ENCODE measurements at places on chromosomes 2 and 18. TPM values are rescaled to one million over a fixed set of nuclear protein-coding genes. Genes with fewer than 3 reads are reported as not detected.

The KCNE4 gene
- total RNA-seq, result not detected

DNA sequence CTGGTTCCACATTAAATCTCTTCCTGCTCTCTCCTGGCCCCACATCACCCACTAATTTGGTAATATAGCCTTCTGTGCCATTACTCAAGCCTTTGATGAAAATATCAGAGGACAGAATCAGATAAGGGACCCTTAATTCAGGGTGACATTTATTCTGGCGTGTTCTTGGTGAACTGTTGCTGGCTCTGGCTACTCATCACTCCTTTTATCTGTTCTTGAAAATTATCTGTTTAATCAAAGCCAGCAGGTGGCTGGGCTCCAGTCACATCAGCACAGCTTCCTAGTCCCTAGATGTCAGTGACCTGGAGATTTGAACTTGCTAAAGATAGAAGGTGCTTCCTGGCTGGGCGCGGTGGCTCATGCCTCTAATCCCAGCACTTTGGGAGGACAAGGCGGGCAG lies 26.9 kb upstream of the SLC35F6 start:
- DNase-seq, result no peak

The SEH1L gene
- 100 TPM for total RNA-seq

DNA sequence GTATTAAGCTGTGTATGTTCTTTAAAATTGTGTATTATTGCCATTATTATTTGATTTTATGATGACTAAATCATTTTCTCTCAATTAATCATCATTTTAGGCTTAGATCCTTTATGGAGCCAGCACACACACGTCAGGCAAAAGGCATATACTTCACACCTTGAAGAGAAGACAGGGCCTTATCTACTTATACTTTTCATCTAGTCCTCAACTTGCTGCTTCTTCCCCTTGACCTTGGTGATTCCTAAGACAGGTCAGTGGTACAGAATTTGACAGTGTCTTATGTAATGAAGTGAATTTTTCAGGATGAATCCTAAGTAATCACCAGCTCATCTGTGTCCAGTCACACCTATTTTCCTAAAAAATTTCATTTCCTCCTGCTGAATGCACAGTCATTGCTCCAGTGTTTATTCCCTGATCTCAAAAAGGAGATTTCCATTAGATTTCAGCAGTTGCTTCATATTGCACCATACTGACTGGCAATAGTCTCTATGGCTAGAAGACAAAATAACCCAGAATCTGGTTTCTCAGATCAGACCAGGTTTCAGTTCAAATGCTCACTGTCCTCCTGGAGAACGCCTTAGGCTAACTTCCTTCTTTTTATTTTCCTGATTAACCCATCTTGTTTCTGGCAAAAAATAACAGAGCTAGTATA lies 235.7 kb downstream of the PTH2R start:
- DNase-seq, result no peak

- no peak for DNase-seq
These were observed 249.2 kb downstream of the TXNL1 start for GRCh38 chr18:56389190-56389589.

GRCh38 chr18:27057519-27058234 lies 127.4 kb downstream of the CHST9 start:
- DNase-seq, result no peak

DNA sequence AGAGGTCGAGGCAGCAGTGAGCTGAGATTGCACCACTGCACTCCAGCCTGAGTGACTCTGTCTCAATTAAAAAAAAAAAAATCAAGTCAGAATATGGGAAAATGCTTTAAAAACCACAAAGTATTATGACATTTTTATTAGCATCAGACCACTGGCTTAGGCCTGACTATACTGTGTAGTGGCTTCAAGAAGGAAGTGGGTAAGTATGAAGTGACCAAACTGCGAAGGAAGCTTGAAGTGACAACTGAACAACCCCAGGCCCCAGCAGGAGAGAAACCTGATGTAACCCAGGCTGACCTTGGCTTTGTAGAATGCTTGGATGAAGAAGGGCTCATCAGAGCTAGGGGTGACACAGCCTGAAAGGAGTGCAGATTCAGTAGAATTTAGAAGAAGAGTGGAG lies 21.4 kb upstream of the HAAO start:
- DNase-seq, result no peak

DNA sequence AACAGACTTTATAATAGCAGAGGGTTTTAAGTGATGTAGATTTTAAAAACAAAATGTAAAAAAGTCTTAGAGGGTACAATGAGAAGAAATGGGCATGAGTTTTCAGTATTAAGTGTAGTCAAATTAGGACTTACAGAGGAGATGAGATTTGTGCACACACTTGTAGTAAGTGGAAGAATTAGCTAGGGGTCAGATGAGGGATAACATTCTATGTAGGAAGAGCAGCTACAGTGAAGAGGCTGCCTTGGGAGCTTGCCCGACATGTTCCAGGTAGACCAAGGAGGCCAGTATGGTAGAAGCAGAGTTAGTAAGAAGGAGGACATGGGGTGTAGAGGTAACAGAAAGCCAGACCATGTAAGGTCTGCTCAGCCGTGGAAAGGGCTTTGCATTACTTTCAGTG lies 189.2 kb upstream of the DSEL start:
- no peak for DNase-seq

DNA sequence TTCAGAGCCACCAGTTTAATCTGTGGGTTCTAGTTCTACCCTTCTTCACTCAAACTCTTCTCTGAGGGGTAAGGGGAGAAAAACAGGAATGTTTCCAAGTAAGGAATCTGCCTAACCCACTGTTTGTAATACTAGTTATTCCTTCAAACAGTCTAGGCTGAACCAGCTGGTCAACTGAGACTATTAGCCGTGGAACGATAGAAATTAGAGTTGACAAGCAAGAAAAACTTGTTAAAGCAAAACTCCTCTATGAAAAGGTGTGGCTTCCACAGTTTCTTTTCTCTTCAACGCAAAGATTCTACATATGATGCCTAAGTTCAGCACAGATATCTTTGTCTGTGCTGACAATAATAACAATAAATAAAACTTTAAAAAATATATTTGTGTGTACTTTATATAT lies 11.5 kb downstream of the PAIP2B start:
- DNase-seq, result no peak

DNA sequence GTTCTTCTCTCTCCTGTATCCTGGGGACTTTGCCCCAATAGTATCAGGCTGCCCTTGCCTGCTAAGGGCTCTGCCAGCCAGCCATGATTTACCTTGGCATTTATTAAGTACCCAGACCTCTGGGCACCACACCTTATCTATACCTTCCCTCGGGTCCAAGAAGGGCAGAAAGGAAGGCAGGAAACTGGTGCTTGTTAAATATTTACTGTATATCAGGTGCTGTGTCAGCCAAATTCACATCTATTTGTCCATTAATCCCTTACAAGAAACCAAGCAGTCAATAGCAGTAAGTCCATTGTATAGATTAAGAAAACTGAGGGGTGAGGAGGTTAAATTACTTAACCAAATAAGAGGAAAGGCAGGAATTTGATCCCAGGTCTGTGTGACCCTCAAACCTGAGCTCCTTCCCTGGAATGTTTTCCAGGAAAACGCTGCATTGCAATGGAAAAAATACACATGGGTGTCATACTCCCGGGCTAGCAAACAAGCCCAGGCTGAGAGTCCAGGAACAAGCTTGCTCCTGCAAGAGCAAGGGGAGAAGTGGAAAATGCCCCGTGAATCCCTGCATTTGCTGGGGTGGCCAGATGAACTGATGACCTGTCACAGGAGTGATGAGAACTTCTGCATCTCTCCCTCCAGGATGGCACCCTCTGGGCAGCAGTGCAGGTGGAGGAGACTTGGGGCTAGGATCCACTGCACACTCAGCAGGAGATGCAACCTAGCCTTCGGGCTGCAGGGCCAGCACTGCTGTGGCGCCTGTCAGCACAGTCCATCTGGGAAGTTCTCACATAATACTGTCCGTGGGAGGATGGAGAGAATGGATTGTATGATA lies 30.4 kb downstream of the CIB4 start:
- DNase-seq, result no peak

The SOX11 gene
- total RNA-seq, result not detected

DNA sequence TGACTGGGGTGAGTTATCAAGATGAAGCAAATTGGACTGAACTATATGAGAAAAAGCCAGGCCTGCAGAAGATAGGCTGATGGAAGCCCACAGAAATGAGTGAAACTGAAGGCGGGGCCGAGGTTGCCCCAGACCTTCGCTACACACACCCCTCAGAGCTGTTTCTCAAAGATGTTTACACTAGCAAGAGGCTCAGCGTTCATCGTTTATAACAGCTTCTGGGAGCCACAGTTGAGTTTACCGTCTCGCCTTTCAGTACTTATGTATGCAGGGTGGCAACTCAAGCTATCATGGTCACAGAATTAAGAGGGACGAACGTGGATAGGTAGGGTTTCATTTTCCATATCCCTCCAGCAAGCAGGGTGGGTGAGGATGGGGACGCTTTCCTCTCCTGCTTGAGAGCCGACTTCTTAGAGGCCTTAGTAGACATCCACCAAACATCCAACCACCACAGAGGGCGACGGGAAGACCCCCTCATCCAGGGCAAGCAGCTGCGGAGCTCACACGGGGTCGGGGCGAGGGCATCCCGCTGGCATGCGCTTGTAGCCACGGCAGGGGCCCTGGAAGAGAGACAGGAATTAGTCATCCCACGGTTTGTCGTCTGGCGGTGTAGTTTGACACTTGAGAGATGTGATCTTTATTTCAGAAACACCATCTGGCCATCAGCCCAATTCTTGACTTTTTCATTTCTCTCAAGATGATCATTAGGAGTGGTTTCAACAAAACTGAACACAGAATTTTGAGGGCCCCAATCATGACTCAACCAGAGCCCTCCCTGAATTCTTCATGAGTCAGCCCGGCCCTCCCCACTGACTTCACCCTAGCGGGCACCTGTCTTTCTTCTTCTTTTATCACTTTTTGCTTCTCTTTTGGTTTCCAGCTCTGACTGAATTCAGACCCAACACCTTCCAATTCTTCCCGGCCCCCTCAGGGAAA lies 109.1 kb upstream of the CTDP1 start:
- DNase-seq, result peak; percentile 53

- DNase-seq, result no peak
These were observed 26.2 kb downstream of the CYP27C1 start for GRCh38 chr2:127193967-127194280.

The CPLX4 gene
- not detected for total RNA-seq

The GALNT14 gene
- 0.48 TPM for total RNA-seq

GRCh38 chr2:62050456-62051045 lies 145.1 kb downstream of the COMMD1 start:
- no peak for DNase-seq

DNA sequence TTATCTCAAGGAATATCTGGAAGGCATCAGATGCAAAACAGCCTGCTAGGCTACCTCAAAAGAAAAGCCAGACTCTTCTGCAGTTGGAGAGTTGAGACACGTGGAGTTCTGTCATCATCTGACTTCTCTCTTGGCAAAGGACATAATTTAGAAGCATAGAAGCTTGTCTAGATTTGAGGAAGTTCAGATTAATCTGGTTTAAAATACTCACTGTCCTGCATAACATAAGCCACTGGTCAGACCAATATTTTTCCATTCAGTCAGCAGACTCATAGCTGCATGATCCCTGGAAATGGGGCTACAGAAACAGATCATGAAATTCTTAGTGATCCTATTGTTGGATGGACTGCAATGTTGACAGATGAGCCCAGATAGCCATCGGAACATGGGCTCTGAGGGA lies 349.0 kb downstream of the TXNL1 start:
- no peak for DNase-seq

DNA sequence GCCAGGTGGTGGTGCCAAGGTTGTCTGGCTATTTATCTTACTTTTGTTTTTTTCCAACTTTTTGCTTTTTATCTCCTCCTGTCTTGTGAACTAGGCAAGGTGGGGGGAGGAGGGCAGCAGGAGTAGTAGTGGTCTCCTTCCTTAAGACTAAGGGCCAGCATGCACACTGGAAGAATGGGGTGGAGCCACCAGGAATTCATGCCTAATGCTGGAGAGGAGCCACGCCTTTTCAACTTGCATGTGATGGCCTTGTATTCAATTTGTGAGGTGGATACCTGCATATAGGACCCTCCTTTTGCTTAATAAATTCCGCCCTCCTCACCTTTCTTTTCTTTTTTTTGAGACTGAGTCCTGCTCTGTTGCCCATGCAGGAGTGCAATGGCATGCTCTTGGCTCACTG lies 37.6 kb upstream of the CLASP1 start:
- no peak for DNase-seq

DNA sequence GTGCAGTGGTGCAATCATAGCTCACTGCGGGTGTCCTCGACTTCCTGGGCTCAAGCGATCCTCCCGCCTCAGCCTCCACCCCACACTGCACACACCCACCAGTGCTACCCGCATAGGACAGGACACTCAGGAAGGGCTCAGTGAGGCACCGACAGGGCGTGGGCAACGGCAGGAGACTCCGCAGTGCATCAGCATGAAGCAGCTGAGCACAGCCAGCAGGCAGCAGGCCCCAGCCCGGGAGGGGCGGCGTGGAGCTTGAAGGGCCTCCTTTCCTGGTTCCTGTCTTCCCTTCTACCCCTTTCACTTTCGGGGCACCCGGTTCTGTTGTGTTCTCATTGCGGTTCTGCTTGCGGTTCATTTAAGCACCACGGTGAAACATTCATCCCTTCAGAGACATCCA lies 89.8 kb downstream of the ZNF516 start:
- DNase-seq, result no peak

The TGFA gene
- total RNA-seq, result 0.18 TPM

DNA sequence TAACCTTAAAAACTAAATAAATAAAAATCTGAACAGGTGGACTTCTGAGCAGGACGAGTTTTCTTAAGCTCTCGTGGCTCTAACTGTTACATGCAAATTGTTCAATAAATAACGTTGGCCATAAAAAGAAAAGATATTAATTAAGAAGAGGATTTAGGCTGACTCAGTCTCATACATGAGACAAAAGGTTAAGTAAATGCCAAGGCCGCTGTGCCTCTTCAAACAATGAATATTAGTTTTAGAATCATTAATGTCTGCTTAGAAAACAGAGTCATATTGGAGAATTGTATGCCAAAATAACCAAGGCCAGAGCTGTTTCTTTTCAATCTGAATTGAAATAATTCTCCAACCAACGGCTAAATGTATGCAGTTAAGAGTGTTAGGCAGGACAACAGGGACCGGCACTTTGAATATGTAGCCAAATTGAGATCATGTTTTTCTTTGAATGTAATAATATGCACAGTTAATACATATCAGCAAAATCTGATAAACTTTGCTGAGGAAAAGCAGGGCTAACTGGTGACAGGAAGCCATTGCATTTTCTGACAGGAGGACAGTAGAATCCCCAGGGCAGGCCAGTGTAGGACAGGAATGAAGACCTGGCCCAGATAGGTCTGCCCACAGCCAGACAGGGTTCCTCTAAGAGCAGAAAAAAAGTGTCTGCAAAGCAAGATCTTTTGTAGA lies 1041.4 kb upstream of the FANCL start:
- no peak for DNase-seq

DNA sequence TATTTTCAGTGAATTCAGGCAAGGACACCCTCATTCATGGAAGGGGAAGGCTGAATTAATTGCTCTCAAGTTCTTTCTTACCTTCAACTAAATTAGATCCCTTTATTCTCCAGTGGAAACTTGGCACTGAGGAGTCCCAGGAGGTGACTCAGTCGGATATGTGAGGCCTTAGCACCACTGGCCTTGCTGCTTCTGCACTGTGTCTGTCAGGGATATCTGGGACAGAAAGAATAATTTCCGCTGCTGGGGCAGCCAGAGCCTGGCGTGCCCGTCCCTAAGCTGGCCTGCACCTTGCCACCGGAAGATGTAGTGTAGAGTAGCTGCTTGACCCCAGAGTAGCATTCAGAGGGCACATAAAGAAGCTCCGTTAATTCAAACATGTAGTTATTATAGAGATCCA lies 53.4 kb downstream of the LIMS1 start:
- DNase-seq, result no peak
